ENCODE measurements at places on chromosomes 12 and 14.

DNA sequence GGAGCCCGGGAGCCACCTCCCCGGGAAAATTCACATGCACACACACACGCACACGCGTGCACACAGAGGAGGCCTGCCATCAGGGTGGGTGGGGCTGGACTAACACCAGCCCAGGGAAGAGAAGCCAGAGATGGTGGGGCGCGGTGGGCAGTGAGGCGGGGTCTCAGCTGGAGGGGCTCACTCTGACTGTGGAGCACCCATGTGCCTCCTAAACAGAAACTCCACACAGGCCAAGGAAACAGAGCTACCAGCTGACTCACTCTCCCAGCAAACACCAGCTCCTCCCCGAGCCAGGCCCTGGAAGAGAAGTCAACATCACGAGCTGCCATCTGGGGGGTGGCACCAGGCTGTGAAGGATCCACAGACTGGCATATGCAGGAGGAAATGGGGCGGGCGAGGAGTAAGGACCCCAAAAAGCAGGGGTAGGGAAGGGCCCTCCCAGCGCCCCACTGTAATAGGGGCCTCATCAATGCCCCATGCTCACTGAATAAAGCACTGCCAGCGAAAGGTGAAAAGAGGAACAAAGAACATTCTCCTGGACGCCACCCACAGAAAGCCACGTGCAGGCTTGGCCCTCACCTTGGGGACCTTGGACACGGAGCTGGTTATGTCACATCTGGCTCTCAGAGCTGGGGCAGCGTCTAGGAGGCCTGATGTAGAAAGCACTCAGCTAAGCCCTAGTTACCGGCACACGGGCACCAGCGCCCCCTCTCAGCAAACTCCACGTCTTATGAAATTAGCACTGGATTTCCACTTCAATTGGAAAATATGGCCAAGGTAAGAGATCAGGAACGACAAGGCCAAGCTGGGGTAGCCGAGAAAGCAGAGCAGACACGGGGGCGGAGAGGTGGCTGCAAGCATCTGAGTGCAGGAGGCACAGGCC is 8.4 kb upstream of the INF2 start:
- DNase-seq, result no peak

GRCh38 chr14:52583544-52583943 is 30.9 kb downstream of the GPR137C start:
- no peak for DNase-seq

- no peak for DNase-seq
Observed at GRCh38 chr14:59244581-59244980, 56.1 kb downstream of the DAAM1 start.

DNA sequence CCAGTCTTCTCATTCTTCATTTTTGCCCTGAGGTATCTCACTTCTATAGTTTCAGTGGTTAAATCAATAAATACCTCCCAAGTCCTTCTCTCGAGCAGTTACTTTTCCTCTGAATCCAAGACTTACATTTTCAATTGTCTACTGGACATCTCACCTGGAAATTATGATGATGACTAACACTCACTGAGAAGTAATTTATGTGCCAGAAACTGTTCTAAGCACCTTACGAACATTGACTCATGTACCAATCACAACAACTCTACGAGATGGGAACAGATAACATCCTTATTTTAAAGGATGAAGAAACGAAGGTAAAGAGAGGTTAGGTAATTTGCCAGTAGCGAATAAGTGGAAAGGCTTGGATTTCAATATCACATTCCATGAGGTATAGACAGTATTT is 94.1 kb downstream of the EML5 start:
- DNase-seq, result no peak

- DNase-seq, result no peak
Observed at GRCh38 chr14:61690982-61691381, 4.3 kb upstream of the HIF1A start.

GRCh38 chr12:95412482-95413311 is 61.3 kb upstream of the METAP2 start:
- no peak for DNase-seq

DNA sequence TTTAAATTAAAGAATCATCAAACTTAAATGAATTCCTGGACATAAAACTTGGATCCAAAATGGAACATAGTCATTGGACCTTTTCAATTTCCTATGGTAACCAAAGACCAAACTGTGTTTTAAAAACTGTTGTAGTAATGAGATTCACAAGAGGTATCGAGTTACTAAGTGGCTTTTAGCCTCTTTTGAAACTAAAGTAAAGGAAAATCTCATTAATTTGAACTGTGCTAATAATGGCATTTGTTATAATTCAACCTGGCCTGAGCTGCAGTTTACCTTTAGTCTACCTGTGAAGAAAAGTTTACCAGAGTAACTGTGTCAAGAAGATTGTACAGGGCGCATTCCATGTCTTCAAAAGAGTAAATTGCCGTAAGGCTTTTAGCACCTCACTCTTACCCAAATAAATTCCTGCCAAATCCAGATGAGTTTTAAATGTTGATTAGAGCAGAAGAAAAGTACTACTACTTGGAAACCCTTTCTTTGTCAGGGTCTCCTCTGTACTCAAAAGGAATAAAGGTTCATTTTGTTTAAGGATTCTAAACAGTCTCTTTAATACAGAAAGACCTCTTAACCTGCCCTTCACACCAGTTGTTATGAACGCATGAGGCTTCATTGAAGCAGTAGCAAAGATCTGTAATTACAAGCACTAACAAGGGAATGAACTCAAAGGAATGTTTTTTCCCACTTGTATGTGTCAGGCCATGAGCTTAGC is 17.1 kb upstream of the MED13L start:
- no peak for DNase-seq

DNA sequence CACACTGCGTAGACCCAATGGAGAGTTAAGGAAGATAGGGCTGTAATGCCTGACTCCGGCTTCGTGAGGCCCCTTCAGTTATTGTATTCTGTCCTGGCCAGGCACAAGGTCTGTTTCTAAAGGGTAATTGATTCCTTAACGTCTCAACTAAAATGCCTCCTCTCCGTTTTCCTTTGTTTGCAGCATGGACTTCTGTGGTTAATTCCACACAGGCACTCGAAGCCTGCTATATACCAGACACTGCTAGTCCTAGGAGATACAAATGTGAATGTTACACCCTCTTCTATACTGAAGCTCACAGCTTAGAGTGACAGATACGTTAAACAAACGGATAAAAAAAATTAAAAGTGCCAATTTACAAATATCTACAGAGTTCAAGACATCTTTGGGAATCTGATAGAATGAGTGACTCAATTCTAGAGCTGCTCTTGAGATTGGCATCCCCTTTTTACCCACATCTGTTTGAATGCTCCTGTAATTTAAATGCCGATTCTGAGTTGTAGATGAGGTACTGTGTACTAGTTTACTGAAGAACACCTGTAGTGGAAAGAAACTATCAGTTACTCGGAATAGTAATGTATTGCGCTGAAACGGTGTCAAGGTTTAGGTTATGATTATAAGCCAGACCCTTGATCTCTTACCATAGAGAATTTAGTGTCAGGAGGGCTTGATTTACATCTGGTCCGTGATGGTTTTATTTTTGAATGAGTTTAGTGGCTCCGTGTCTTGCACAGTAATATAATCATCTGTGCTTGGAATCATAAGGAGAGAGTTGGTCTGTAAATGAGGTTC is 784 bp downstream of the PSMA6 start:
- no peak for DNase-seq

GRCh38 chr12:9961106-9961505 is 10.1 kb upstream of the CLEC12A start:
- DNase-seq, result no peak

DNA sequence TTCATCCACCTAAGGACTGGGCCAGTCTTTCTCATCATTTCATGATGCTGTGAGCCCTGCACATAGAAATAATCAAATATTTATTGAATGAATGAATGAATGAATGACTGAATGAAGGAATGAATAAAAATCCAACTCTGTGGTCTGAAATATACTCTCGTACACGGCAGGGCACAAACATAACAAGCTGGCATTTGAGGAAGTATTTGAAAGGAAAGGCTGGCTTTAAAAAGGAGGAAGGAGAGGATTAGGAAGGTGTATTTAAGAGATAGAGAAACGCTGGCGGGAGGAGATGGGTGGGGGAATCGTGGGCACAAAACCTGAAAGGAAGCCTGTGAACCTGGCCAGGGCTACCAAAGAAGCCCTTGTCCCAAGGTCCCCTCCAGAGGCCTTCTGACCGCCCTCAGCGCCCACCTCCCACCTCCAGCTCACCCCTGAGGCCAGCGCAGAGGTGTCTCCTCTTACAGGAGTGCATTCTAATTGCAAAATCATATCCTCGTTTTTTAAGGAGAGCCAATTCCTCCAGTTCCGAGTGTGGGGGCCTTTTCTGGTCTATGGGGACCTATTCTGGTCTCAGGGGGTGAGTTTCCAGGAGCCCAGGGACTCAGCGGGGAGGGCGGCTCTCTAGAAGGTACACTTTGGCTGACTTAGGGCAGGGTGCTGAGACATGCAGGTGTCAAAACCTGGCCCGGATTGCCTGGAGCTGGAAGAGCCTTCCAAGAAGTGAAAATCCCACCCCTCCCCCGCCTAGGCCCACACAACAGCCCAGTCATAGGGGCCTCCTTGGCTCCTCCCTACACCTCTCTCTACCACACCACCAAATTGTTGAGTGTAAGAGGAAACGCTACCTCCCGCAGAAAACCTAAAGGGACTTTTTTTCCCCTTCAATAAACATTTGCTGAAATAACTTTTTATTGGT is 8.7 kb upstream of the JDP2 start:
- DNase-seq, result peak; percentile 64

DNA sequence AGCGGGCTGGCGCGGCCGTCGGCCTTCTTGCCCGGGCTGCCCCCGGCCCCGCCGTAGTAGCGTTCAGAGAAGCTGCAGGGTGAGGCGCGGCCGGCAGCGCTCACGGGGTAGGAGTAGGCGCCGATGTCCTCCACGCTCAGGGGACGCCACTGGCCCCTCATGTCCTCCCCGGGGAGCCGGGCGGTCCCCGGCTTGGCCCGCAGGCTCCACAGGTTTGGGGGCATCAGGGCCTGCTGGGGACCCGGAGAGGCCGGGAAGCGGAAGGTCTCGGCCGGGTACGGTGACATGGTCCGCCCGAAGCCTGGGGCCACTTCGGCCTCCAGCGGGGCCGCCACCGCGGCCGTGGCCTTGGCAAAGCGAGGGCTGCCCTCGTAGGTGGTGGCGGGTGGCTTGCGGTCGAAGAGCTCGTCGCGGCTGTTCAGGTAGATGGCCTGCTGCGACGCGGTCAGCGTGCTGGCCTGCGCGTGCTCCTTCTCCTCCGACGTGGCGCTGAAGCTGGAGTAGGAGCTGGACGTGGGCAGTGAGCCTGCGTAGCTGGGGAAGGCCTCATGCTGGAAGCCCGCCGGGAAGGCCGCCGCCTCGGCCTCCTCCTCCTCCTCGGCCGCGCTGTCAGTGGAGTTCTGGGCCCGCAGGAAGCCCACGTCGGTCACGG is 48.7 kb downstream of the BEGAIN start:
- DNase-seq, result no peak

GRCh38 chr14:92407410-92407809 is 84.4 kb downstream of the SLC24A4 start:
- no peak for DNase-seq

DNA sequence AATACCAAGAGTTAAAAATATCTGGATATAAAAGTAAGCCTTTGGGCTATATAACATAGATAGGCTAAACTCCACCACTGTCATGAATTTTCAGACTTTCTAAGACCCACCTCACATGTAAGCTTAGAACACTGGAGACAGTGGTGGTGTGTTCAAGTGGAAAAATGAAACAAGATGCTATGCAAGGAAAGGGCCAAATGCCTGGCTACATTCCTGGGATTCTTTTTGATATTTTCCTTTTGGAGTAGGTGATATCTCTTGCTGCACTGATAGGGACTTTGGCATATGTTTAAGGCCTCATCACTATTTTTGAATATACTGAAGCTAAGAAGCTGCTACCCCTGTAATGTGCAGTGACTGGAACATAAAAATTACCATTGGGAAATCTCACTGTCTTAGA is 341.3 kb downstream of the SLC16A7 start:
- no peak for DNase-seq

GRCh38 chr14:95034788-95035187 is 122.5 kb downstream of the DICER1 start:
- DNase-seq, result no peak

- DNase-seq, result no peak
Observed at GRCh38 chr12:93827179-93827578, 150.0 kb downstream of the CRADD start.

GRCh38 chr12:49230805-49231194 is 34.1 kb upstream of the TUBA1C start:
- DNase-seq, result no peak

- DNase-seq, result no peak
Observed at GRCh38 chr12:65335981-65336380, 57.5 kb downstream of the MSRB3 start.

DNA sequence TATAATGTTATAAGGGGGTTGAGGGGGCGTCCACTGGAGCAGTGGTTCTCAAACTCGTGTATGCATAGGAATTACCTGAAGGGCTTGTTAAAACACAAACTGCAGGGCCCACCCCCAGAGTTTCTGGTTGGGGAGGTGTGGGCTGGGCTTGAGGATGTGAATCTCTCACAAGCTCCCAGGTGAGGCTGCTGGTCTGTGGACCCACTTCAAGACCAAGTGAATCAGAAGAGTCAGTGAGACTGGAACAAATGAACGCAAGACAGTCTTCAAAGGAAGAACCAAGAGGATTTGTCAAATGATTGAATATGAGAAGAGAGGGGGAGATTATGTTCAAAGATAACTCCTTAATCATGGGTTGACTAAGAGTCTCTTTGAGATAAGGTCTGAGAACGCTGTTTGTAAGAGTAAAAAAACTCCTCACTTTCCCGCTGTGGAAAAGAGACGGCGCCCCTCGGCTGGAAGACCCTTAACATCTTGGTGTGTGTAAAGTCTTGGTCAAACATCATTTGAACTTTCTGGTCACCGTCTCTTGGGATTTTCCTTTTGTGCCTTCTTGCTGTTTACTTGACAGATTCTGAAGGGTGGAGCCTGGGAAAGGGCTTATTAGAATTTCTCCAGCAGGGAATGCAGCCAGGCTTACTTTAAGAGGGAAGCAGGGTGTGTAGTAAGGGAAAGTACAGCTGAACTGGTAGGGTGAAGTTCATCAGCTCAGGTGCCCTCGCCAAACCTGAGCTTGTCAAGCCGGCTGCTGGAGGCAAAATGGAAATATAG is 5.3 kb upstream of the FOXN3 start:
- no peak for DNase-seq

DNA sequence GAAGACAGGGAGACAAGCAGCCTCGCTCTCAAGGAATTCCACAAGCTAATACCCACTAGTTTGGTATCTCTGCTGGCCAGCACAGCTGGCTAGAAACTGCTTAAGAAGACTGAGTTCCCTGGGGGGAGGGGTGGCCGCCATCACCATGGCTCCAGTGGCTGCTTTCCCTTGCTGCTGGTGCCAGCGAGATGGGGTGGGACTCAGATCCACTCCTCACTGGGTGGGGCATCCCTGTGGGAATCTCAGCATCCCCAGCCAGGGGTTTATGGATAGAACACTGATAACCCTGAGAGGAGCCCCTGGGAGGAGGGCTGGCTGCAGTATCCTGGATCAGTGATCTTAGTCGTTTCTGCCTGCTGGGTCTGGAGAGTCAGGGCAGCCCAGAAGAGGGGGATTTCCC is 170.6 kb upstream of the MDGA2 start:
- DNase-seq, result no peak

Measured in stimulated activated CD8-positive, alpha-beta memory T cell treated with anti-CD3 and anti-CD28 coated beads, Interleukin-7, amount 100 ng/mL, for 48 hours (primary cell).